ENCODE measurements at places on chromosomes 1 and 21.

DNA sequence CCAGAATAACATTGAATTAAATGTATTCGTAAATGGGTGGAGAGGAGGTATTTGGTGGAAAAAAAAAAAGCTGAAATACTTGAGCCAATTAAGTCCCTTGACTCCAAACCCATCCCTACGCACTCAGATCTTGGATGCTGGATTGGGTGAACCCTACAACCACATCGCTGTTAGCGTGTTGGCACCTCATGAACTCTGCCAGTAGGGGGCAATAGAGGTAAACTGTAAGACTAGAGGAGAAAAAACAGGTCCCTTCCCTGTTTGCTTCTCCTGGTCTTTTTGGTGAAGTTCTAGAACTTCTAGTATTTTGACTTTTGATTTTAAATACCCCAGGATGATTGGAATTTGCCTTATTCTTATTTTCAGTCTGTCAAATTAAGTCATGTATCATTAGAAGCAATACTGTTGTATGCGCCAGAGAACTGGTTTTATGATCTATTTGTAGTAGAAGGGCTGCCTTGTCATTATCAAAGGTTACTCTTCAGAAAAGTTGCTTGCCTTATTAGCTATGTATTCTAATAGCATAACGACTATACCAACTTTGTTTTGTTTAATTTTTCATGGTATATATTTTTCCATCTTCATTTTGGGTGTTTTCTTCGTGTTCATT is 1.9 kb upstream of the OR13G1 start:
- no peak for DNase-seq

- no peak for DNase-seq
These were observed 262.4 kb downstream of the ST6GALNAC3 start for GRCh38 chr1:76336931-76337371.

GRCh38 chr1:219362702-219363101 is 189.0 kb downstream of the LYPLAL1 start:
- DNase-seq: no peak

DNA sequence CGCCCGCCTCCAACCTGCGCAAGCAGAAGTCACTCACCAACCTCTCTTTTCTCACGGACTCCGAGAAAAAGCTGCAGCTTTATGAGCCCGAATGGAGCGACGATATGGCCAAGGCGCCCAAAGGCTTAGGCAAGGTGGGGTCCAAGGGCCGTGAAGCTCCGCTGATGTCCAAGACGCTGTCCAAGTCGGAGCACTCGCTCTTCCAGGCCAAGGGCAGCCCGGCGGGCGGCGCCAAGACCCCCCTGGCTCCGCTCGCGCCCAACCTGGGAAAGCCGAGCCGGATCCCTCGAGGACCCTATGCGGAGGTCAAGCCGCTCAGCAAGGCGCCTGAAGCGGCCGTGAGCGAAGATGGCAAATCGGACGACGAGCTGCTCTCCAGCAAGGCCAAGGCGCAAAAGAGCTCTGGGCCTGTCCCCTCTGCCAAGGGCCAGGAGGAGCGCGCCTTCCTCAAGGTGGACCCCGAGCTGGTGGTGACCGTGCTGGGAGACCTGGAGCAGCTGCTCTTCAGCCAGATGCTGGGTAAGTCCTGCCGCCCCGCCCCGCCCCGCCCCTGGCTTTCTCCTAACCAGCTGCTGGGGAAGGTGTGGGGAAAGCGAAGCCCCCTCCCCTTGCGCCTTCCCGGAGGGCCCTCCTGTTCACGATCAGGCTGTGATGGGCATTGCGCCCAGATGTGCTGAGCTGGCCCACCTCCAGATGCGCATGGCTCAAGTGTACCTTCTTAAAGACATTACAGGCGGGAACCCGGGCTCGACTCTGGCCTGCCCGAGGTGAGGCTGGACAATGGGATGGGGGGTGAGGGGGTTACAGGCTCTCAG is 110.2 kb downstream of the NAV1 start:
- no peak for DNase-seq

- DNase-seq: no peak
These were observed 79.8 kb downstream of the USP1 start for GRCh38 chr1:62516600-62516999.

DNA sequence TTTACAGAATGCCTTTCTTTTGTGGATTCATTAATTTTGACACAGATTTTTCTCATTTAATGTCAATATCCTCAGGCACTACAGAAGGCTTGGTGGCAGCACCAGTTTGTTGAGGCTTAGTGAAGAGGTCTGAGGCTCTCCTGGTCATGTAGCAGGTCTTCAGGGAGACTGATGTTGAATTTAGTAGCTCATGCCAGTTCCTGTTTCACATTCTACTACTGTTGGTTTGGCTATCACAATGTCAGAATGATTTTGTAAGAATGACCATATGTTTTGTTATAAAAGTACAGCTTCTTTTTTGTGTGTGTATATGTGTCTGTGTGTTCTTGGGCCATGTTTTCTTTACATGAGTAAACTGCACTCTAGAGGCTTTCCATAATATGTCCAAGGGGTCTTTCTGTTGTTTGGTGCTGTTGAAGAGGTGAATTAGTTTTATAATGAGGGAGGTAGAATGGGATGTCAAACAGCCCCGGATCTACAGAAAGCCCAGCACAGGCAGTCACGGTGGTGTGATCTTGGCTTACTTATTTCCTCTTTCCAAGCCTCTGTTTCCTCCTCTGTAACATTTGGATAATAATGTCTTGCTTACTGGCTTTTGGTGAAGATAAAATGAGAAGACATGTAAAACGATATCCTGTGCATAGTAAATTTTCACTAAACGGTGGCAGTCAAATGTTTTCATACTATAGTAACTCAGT is 32.0 kb downstream of the C1orf21 start:
- no peak for DNase-seq

DNA sequence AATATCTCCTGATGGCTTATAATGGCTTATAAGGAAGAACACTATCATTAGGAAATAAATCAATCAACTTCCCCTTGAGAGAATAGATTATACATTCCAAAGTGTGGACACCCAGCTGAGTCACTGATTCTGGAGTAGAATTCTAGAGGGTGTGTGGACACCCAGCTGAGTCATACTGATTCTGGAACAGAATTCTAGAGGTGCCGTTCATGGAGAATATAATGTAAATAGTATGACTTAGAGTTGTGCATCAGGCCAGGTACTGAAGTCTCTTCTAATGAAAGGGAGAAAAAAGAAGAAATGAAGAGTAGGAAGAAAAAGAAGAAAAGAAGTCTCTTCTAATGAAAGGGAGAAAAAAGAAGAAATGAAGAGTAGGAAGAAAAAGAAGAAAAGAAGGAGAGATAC is 2.4 kb upstream of the USP33 start:
- DNase-seq: no peak

DNA sequence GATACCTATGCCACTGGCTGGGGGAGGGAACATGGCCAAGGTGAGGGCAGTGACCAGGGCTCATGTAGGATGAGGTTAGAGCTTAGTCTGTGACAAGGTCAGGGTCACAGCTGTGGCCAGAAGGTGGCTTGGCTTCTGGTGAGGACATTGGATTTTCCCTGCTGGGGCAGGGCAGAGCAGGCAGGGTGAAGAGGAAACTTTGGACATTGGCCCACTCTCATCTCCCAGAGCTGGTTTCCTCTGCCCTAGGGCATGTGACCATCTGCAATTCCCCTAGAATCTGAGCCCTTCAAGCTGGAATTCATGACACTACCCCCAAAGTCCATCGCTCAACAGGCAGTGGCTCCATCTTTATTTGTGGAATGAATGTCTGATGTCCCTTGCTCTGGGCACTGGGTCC is 5.3 kb downstream of the DMBX1 start:
- DNase-seq: no peak

- DNase-seq: peak; percentile 43
These were observed 32.3 kb upstream of the ETS2 start for GRCh38 chr21:38773099-38774061.

- DNase-seq: no peak
These were observed 367.0 kb upstream of the NEGR1 start for GRCh38 chr1:72649211-72649888.

- DNase-seq: no peak
These were observed 29.2 kb downstream of the SOX13 start for GRCh38 chr1:204102029-204102611.

GRCh38 chr1:19484798-19485361 is 459 bp downstream of the CAPZB start:
- no peak for DNase-seq

DNA sequence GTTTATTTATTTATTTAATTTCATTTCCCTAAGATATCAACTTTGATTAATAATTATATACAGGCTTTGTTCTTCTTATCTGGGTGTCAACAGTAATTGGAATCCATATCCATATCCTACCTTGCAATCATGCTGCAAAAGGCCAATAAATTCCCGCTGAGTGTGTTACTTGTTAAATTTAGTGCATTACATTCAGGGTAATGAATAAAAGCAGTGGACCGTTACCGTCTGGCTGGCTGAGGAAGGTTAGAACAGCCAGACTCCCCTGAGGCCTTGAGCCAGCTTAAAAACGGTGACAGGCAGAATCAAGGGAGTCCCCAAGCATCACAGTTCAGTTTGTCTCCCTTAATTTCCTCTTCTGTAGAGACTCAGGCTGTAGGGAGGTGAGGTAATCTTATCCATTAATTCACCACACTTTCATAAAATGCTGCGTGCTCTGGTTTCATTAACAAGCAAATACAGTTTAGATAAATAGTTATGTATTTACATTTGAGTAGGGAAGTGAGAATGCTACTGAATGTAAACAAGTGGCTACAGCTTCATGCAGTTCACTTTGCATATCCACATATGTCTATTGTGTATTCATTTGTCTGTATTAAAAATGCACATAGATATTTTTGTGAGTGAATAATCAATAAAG is 888.2 kb upstream of the CXADR start:
- DNase-seq: no peak

DNA sequence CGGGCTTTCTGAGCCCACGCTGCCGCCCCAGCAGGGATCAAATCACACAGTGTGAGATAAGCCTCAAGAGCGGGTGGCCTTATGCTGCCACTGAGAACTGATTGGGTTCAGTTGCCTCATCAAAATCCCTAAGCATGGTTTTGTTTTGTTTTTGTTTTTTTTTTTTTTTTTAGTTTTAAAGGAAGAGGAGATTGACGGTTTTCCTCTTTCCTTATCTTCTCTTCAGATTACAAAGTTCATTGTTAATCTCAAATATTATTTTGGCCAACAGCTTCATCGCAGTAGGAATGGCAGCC is 651 bp downstream of the COA6 start:
- no peak for DNase-seq

DNA sequence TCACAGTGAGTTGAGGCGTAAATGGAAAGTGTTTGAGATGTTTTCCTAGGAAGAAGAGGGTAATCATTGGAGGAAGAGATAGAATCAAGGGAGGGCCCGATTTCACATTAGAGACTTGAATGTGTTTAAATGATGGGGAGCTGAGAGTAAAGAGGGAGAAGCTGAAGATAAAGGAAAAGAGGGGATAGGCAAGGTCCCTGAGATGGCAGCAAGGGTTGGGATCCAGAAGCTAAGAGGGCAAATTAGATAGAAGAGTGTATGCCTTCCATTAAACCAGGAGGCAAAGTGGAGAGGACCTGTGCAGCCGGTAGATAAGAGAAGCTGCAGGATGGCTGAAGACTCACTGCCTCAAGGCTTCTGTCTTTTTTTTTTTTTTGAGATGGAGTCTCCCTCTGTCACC is 21.6 kb upstream of the CSF1 start:
- DNase-seq: no peak

GRCh38 chr1:64073705-64074104 is 129.7 kb upstream of the UBE2U start:
- no peak for DNase-seq

GRCh38 chr1:207669528-207670009 is 24.6 kb downstream of the CR1L start:
- no peak for DNase-seq

- no peak for DNase-seq
These were observed 12.9 kb upstream of the ACTN2 start for GRCh38 chr1:236673289-236673919.

GRCh38 chr1:41482001-41482765 is 2.3 kb downstream of the EDN2 start:
- no peak for DNase-seq

DNA sequence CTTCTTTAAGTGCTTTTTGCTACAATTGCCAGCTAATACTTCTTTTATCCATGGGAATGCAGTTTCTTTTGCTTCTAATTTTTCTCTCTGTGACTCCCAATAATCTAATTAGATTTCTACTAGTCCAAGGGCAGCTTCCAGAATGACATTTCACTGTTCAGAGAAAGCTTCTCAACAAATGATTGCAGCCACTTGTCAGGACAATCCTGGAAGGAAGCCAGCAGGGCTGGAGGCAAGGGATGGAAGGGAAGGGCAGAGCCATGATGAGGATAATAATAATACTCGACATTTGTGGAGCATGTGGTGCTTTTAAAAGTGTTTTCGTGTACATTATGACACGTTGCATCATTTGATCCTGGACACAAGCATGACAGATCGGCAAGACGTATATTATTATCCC is 19.4 kb downstream of the F11R start:
- no peak for DNase-seq

GRCh38 chr1:6103854-6104530 is 58.3 kb downstream of the KCNAB2 start:
- no peak for DNase-seq

GRCh38 chr1:143720087-143721023 is 251.4 kb downstream of the FAM72C start:
- DNase-seq: no peak

DNA sequence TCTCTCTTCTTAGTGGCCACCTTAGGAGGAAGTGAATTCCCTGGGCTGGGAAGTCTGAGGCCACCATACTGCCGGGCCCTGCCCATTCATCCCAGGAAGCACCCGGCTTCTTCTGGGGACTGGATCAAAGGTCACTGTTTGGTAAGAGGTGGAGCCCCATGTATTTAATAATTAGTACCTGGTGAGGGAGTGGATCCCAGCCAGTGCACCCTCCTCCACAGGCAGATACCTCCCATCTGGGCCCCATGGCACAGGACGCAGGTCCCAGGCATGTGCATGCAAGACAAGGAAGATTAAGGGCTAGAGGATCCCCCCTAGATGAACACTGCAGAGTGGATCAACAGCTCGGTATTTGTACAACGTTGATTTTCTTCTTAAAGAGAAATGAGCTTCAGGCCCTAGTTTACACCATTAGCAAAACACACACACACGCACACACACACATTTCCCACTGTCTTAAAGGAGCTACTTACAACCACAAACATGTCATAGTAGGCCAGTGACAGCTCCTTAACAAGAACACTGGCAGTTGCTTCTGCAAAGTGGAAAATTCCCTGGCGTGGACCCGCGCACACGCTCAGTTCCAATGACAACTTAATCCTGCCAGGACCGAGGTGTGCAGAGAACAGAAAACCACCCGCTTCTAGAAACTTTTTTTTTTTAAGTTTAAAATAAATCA is 90.7 kb downstream of the MRPL37 start:
- DNase-seq: no peak

DNA sequence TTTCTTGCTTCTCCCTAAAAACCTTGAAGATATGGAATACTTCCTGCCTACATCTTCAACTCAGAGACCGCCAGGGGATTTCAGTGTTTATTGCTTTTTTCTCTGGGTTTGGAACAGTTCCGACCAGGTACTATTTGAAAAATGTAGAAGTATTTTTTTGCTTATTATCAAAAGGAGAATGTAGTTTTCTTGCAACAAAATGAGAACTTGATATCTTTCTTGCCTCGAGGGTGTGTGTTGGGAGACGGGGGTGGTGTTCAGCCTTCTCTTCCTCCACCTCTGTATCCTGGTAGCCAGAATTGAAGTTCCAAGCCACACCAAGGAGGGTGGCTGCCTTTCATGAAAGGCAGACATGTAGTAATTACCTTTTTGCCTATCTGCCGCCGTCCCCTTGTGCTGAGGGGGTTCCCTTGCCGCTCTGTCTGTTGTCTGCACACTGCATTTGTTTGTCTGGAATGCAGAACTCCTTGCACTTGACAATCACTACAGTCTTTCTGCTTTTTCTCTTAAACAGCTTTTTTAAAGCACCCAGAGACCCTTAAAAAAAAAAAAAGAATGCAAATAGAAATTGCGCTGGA is 212.1 kb downstream of the PBX1 start:
- no peak for DNase-seq

All from ascending aorta (tissue), 2 donors.